Stimulated activated CD4-positive, alpha-beta T cell treated with anti-CD3 and anti-CD28 coated beads, TNF-alpha, amount 100 ng/mL, for 1 hour (primary cell): ENCODE measurements at places on chromosomes 16 and 17.

GRCh38 chr17:7177954-7178477 is 1.2 kb downstream of the ASGR1 start:
- no peak for DNase-seq

- DNase-seq: no peak
Observed at GRCh38 chr16:1734816-1735215, 28.8 kb downstream of the MAPK8IP3 start.

DNA sequence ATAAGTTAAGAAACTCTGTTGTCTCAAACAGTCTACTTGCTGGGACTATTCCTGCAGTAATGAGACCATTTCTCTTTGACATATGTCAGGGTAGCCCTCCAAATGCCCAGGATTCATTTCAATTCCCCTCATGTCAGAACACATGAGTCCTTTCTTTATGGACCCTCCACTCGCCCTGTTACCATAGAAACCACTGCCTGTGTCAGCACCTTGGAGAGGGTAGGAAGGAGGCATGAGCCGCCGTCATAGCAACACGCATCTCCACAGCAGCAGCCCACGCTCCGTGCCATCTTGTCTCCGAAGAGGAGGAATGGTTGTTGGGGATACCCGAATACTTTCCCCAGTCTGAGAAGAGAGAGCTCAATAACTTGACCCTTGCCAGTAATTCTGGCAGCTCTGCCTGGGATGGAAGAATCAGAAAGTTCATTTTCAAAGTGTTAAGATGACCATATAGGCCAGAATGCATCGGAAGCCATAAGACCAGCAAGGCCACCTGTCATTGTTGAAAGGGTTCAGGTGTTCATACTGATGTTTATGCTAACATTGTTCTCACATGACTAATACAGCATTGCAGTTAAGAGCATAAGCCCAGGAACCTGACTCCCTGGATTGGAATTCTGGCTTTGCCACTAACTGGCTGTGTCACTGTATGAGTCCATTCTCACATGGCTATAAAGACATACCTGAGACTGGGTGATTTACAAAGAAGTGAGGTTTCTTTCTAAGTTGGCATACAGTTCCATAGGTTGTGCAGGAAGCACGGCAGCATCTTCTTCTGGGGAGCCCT is 141.3 kb downstream of the ABCC12 start:
- DNase-seq: no peak

DNA sequence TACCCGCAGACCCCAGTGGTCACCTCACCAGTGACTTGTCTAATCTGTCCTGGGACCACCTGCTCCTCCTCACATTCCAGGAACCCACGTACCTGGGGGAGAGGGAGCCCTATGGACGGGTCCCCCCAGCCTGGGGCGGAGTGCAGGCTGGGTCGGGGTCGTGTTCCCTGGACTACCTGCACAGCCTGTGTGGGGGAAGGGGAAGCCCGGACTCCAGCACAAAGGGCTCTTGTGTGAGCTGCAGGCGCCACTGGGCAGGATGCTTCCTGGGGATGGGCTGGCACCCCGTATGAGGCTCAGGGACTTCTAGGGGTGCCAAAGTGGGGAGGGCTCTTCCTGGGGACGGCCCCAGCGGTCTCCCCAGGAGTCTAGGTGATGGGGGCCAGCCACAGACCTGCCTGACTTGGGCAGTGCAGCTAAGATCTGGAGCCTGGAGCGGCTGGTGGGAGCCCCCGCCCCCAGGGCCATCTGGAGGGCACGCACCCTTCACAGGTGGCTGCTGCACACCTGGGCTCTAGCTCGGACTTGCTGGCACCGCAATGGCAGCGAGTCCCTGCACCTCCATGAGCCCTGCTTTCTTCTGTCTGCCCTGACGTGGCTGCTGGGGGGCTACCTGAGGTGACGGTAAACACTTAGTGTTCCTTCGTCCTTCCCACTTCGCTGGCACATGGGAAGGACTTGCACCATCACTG is 7.5 kb downstream of the VASN start:
- DNase-seq: no peak

DNA sequence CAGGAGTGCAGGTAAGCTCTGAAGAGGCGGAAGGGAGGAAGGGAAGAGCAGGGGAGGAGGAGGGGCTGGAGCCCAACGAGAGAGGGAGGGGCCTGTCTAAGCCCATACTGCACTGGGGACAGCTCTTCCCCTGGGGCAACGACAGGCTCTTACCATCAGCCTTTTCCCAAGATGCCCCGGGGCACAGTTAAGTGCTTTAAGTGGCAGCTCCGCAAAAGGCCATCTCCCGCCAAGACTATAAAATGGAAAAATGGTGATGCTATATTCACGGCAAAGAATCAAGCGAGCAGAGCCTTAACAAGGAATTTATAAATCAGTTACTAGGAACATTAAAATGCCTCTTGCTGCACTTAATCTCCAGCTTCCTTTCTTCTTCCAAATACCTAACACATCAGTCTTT is 110.2 kb upstream of the NLRP1 start:
- DNase-seq: no peak

DNA sequence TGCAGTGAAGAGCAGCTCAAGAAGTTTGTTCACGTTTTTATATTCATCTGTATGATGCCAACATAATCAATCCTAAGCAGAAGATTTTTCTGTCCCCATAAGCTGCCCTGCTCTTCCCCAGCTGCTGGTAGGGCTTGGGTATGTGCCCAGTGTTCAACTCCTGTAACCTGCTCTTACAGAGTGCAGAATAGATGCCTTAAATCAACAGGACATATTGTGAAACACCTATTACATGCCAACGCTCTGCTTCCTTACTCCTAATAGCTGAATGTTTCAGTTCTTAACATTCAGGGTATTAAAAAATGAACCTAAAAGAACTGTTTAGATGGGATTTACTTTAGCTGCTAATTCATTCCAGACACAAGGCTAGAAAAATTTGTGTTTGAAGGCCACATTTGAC is 190.9 kb downstream of the HS3ST3A1 start:
- no peak for DNase-seq

GRCh38 chr17:67232441-67232840 is 12.6 kb downstream of the HELZ start:
- DNase-seq: no peak

GRCh38 chr16:9203956-9204355 is 112.5 kb downstream of the HAPSTR1 start:
- DNase-seq: no peak

- no peak for DNase-seq
Observed at GRCh38 chr16:47848421-47849109, 307.2 kb downstream of the ABCC12 start.

DNA sequence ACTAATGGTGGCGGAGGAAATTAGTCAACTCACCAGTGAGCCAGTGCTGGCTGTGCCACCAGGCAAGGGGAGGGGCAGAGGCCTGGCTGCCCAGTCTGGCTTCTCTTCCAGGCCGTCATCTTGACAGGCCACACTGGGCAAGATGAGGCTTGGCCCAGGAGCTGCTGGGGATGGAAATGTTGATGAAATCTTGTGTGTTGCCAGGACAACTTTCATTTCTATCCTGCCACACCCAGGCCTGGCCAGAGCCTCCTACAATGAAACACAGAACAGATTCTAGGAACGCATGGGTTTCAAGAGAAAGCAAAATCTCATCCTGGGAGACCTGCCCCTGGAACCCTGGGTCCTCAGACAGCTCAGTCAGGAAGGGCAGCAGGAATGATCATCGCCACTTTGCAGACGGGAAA is 9.3 kb downstream of the HEXIM2 start:
- DNase-seq: no peak

GRCh38 chr16:85422632-85423550 is 190.2 kb upstream of the GSE1 start:
- DNase-seq: no peak

GRCh38 chr17:39139161-39139511 is 12.3 kb downstream of the PLXDC1 start:
- DNase-seq: no peak

GRCh38 chr17:82358465-82359350 is at the start of gene TEX19:
TSS of gene TEX19 (plus strand) at chr17:82359247. CDS start at chr17:82362151, 2,904 bp downstream.
- DNase-seq: no peak

DNA sequence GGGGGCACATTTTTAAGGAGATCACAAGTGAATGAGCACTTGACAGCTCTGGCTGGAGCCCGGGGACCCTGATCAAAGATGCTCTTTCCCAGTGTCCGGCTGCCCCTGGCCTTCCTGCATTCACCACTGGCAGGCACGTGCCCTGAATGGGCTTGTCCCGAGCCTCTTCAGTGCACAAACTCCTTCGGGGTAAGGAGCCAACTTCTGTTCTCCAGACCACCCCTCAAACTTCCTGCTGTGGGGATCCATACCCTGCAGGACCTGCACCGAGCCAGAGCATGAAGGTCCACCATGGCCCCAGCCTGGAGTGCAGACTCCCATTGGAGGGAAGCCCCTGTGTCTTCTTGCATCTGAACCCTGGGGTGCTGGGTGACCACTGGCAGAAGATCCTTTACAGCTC is 9.8 kb upstream of the SLC12A3 start:
- no peak for DNase-seq

- DNase-seq: no peak
Observed at GRCh38 chr16:57824888-57825287, 22.6 kb upstream of the KIFC3 start.

DNA sequence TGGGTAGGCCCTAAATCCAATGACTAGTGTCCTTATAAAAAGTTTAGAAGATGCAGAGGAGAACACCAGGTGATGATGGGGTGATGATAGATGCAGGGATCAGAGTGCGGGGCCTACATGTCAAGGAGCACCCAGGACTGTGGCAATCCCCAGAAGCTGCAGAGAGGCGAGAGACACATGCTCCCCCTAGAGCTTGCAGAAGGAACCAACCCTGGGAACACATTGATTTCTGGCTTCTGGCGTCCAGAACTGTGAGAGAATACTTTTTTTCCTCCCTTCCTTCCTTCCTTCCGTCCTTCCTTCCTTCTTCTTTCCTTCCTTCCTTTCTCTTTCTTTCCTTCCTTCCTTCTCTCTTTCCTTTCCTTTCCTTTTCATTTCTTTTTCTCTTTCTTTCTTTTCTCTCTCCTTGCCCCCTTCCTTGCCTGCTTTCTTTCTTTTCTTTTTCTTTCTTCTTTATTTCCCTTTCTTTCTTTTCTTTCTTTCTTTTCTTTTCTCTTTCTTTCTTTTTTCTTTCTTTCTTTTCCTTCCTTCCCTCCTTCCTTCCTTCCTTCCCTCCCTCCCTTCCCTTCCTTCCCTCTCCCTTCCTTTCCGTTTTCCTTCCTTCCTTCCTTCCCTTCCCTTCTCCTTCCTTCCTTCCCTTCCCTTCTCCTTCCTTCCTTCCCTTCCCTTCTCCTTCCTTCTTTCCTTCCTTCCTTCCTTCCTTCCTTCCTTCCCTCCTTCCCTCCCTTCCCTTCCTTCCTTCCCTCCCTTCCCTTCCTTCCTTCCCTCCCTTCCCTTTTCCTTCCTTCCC is 134.3 kb downstream of the HAPSTR1 start:
- DNase-seq: no peak

GRCh38 chr17:58416937-58417299 is 416 bp downstream of the RNF43 start:
- DNase-seq: no peak

GRCh38 chr17:28509789-28510188 is 3.6 kb downstream of the FOXN1 start:
- no peak for DNase-seq

- no peak for DNase-seq
Observed at GRCh38 chr17:57943645-57944044, 11.6 kb downstream of the CUEDC1 start.

DNA sequence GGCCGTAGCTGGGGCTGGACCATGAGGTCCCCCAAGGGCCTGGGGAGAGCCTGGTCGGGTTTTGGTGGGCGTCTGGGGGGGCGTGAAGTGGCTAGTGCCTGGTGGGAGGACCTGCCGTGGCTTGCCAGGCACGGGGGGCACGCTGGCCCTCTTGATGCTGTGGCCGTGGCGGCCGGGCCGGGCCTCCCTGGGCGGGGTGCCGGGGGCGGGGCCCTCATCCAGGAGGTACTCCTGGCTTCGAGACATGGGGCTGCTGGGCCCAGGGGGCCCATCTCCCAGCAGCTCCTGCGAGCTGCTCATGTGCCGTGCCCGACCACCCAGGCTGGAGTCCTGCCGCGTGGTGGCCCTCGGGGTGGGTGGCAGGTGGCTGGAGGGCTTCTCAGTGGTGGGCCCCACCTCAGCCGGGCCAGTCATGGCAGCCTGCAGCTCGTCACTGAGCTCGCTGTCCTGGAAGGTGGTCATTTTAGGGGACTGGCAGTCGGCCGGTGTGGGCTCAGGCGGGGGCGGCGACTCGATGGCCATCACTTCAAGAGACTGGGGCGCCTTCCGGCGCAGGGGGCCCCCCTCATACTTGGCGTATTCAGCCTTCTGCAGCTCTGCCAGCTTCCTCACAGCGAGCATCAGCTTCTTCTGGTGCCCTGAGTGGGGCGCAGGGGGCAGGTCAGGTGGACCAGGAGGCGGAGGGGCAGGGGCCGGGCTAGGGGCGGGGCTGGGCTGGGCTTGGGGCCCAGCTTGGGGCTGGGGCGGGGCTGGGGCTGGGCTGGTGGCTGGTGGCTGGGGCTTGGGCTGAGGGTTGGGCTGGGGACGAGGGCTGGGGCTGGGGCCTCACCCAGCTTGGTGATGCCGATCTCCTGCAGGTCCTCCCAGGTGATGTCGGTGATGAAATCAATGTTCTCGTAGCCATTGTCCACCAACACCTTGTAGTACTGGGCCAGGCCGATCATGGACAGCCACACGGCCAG is 15.2 kb downstream of the CASKIN1 start:
- DNase-seq: no peak

- no peak for DNase-seq
Observed at GRCh38 chr16:23571895-23572294, 14.4 kb downstream of the UBFD1 start.

GRCh38 chr16:84617041-84617790 is 662 bp downstream of the COTL1 start:
- no peak for DNase-seq

- no peak for DNase-seq
Observed at GRCh38 chr16:49280105-49280741, 1.4 kb downstream of the CBLN1 start.

- no peak for DNase-seq
Observed at GRCh38 chr17:4436381-4436780, 2.6 kb downstream of the SPNS3 start.

GRCh38 chr16:15963307-15963910 is 14.0 kb downstream of the ABCC1 start:
- DNase-seq: no peak

DNA sequence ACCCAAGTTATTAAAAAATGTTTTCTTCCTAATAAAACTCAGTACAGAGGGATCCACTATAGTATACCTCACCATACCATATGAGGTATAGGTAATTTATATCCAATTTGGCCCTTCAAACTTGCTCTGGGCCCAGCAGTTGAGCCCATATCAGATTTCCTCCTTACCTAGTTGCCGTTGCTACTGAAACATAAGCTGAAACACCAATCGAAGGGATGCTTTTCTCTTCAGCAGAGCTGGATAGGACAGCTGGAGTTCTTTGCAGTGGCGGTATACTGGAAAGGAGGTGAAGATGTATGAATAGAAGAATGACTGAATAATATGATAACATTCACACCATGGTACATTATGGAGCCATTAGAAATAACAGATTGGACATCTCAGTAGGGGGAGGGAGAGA is 42.7 kb downstream of the TNRC6C start:
- no peak for DNase-seq
